ENCODE measurements at places on chromosomes 12 and 14.

DNA sequence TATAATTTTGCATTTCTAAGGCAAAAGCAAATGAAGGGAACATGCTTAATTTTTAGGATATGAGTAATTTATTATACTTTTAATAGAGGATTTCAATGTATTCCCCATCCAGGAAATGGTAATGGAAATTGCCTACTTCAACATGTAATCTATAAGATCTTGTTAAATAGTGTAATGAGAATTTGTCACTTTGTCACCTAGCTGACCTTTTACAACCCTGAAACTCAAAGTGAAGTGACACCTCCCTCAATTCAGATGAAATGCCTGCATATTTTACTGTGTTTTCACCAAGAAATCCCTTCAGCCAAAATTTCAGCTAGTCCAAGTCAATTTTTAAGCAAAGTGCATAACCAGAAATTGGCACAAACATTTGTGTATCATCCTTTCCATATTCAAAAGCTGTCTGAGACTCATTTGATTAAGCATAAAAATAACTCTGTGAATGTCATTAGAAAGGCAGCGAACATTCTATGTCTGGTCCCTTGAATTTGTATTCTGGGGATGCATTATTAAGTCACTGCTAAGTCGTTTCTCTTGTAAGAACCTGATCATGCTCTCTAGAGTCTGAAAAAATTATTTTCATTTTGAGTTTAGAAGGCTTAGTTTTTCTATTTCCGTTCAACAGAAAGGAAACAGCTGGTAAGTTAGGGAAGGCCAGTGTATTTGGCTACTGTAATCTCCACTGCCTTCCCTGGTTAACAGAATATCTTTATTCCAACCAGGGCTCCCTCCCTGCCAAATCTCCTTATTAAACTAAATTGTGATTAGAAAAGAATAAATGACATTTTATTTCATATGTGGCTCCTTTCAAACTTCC is 100.8 kb downstream of the IGF1 start:
- no peak for DNase-seq

GRCh38 chr14:76510181-76510580 is 134.2 kb downstream of the ESRRB start:
- DNase-seq, result no peak

DNA sequence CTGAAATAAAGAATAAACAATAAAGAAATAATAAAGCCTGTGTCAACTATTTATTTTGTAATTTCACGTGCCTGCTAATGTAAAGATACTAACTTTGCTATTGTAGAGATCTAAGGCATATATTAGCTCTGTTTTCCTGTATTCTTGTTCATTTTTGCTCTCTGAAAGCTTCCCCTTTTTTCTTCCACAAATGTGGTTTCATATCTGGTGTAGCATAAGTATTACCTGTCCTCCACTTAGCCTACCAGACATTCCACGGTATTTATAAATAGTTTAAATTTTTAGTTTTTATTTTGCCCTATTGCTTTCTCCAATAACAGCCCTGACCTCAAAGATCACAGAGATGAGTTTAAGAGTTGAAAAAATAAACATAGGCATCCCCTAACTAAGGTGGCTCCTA is 92.6 kb upstream of the ATP2B1 start:
- no peak for DNase-seq

GRCh38 chr14:24991288-24991687 is 58.7 kb downstream of the STXBP6 start:
- DNase-seq, result no peak

GRCh38 chr14:38207736-38208617 is at the start of gene SSTR1:
Gene SSTR1 (plus strand): TSS chr14:38207904. CDS start chr14:38209390, 1,486 bp downstream.
- DNase-seq, result no peak

All from A549 (cell line).